ENCODE measurements at places on chromosomes 5 and 9.
A peak's percentile ranks its signal among the peaks of the same experiment; 100 is the strongest.

DNA sequence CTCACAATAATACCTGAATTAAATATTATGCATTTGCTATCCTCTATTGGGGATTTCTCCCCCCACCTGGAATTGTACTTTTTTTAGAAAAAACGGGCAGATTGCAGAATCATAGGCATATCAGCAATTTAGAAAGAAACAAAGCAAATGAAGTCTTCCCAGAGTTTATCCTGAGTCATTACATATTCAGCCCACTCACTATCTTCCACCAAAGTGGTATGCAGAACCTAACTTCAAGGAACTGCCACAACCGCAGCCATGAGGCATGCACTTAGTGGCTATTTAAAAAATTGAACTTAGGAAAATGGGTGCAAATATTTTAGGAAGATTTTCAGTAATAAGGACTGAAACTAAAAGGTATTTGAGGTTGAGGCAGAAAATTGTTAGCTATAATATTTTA is 48.6 kb downstream of the UBAP1 start:
- no peak for DNase-seq

DNA sequence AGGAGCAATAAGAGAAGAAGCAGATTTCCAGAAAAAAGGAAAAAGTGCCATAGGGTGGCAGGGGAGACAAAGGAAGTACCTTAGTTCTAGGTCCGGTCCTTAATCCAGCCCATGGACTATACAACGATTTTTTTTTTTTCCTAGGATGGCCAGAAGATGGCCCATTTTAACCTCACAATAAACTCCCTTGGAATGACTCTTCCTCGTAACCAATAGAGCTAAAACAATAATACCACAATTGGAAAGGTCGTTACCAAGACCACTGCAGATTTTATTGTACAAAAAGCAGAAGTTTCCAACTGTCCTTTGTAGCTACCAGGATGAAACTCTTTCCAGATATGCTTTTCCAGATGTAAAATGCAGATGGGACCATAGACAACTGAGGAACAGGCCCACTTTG is 34.4 kb upstream of the SSBP2 start:
- no peak for DNase-seq

DNA sequence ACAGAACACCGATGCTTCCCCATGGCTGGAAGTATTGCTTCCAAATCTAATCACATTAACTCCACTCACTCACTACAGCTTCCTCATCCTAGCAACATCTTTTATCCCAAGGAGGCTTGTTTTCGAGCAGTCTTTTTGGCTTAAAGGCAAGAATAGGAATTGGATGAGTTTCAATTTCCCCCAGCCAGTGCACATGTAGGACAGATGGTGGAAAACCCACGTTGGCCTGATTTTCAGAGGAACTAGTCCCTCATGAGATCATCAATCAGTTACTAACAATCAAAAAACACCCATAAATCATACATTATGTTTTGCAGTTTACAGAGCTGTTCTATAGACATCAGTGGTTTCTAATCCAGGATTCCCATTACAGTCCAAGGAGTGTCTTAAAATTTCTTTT is 48.5 kb upstream of the AGXT2 start:
- no peak for DNase-seq

DNA sequence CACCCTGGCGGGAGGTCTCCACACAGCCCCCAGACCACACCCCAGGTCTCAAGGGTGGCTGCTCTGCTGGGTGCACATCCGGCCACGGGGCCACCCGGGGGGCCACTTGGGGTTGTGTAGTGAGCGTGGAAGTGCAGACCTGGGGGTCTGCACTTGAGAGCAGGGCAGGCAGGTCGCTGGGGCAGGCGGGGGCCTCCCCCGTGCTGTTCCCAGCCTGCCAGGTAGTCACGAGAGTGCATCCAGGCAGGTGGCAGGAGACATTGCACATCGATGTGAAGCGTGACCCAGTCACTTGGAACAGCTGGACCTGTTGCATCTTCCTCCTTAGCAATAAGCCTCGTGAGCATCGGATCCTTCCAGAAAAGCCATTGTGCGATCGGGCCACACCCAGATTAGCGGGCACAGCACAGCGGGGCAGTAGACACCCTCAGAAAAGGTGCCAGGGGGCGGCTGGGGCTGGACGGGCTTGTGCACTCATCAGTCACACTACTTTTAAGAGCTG is 4.8 kb upstream of the ENTPD8 start:
- no peak for DNase-seq

DNA sequence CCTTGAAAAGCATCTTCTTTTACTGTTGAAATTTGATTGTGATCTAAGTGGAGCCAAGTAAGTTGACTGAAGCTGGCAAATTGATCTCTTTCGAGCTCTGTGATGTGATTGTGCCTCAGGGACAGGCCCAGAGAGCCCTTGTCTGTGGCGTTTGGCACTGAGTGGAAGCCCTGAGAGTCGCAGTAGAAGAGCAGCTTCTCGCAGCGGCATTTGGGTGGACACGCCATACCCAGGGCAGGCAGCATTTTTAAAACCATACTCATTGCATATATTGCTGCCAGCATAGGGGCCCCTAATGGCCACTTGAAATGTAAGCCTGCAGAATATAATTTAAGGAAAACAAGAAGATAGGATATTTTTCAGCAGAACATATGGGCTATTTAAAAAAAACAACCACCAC is 894 bp downstream of the LRRTM2 start:
- DNase-seq = no peak

GRCh38 chr9:16150501-16150900 is 597.7 kb downstream of the CCDC171 start:
- DNase-seq = no peak

- DNase-seq = no peak
Measured at GRCh38 chr9:135666534-135667462, 3.7 kb downstream of the LCN9 start.

DNA sequence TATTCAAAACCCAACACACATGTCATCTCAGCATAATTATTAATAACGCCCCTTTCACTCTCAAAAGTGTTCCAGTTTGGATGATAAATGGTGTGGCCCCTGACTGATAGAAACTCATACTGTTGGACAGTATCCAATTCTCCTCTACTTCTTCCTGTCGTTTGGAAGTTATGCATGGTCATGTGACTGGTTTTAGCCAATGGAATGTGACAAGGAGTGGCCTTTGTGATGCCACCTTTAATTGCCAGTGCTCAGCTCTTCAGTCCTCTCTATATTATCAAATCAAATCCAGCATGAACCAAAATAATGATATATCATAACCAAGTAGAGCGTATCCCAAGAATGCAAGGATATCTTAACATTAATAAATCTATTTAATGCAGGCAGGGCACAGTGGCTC is 117.8 kb upstream of the SPIN1 start:
- no peak for DNase-seq

- DNase-seq = peak; percentile 33
Measured at GRCh38 chr5:163347671-163348070, 89.7 kb upstream of the CCNG1 start.

GRCh38 chr9:131706608-131706970 is 33.3 kb downstream of the RAPGEF1 start:
- DNase-seq = no peak

GRCh38 chr5:39266442-39266841 is 47.1 kb upstream of the FYB1 start:
- DNase-seq = no peak

- no peak for DNase-seq
Measured at GRCh38 chr9:117723986-117724625, 19.9 kb downstream of the TLR4 start.

DNA sequence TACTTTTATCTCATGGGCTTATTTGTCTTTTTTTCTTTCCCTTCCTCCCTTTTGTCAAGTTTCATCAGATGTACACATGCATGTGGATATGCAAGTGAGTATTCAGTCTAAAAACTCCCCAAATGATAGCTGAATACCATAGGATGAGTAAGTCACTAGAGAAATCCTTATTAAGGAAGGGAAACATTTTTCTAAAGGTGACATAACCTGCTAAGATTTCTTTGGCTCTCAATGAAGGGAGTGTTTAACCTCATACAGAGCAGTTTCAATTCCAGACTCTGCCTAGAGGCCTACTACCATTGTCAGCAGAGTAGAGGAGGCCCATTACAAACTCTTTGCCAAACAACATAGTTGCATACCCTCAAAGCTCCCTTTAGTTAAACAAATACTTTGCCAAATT is 192.4 kb downstream of the ARHGEF28 start:
- DNase-seq = no peak

GRCh38 chr5:3593771-3594509 is 1.7 kb upstream of the IRX1 start:
- DNase-seq = no peak

- DNase-seq = no peak
Measured at GRCh38 chr5:34699155-34700077, 43.3 kb downstream of the RAI14 start.

GRCh38 chr5:72608297-72608696 is 101.1 kb upstream of the ZNF366 start:
- DNase-seq = no peak

DNA sequence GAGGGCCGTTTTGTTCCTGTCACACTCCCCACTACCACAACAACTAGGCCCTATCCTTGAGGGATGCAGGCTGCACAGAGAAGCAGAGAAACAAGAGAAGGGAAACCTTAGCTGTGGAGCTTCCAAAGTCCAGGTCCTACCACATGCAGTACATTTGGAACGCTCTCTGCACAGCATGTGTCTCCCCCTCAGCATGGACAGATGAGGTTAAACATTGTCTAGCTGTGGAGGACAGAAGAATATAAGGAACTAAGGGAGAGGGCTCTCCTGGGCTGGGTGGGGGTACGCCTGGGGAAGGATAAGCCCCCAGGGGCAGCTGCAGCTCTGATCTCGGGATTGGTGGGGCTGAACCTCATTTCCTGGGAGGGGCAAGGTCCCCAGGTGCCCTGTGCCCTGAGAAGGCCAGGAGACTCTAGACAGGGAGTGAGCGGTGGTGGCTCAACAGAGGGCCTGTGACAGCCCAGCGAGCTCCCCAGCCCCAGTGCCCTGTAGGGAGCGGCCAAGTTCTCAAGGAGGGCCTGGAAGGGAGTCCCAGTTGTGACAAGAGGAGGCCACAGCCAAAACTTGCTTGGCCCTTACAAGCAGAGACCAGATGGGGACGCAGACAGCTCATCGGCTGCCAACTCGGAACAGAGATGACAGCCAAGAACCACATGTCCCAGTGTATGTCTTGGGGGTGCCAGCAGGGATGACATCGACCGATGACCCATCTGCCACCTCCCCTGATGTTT is 30.1 kb downstream of the TSPAN17 start:
- DNase-seq = no peak

DNA sequence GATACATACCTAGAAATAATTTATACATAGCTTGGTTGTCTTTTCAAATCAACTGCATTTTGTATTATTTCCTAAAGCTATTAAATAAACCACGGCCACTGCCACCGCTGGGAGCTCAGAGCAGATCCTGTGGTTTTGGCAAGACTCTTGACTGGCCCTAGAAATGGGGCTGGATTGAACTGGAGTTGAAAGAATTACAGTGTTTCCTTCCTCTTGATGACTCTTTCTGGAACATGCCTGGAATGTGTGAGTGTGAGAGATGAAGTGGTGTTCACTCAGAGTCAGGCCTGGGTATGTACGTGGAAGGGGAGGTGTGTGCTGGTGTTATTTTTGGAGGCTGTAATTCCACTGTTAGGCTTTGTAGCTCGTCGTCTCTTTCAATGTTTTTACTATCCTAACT is 45.9 kb downstream of the TEK start:
- no peak for DNase-seq

GRCh38 chr9:130142056-130142455 is 30.1 kb upstream of the NCS1 start:
- no peak for DNase-seq

- DNase-seq = no peak
Measured at GRCh38 chr5:66139318-66139712, 4.8 kb upstream of the SREK1 start.

DNA sequence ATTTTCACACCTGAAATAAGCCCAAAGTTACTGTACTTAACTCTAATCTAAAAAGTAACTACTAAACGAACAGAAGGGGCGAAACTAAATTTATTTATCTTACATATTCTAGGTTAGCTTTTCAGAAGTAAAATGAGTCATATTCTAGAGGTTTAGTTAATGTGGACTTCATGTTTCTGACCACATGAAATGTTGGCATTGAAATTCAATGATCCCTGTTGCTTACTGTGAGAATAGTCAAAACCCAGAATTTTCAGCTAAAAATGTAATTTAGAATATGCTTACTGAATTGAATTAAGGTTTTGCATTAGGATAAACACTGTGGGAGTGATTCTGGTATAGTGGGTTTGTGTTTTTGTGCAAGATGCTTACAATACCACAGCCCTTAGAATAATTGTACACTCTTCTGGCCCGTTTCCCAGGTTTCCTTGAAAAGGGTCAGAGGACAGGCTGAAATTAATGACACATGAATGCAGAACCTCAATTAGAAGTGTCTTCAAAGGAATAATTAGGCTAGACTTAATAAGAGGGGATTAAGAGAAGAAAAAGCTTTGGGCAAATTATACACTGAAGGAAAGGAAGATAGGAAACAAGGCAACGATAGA is 1.4 kb upstream of the SNX18 start:
- DNase-seq = no peak

DNA sequence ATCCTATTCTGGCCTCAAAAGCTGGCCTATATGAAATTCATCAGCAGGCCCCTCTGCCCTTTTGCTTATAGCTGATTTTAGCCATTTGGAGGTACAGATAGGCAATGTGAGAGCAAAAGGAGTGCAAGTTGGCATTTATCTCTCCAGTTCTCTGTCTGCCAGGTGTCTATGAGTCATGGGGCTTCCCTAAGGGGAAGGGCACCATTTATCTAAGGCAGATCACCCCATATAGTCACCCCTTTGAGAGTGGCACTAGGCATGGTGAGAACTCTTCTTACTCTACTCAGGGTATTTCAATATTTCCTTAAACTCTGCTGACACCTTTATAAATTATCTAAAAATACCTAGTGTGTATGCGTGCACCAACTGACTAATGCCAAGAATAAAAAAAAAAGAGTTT is 314.7 kb upstream of the CDH6 start:
- DNase-seq = no peak

DNA sequence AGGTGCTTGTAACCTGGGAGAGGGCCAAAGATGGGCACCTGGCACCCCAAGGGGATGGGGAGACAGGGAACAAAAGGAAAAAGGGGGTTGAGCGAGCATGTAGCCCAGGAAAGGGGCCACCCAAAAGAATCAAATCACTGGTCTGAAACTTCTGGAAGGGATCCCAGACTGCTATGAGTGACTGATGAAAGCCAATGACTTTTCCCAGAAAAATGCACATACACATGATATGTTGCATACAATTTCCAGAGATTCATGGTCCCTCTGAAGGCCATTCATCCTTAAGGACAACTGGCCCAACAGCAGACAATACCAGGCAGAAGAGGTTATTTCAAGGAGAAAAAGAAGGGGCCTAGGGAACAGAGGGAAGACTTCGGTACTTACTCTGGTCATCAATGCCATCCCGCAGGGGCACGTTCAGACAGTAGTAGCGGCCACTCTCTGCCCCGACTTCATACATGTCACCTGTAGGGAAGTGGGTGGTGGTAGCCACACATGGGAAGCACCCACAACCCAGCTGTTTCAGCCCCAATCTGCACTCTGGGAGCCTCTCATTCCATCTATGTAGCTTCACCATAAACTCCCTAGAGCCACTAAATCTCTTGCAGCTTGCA is 8.4 kb downstream of the HDAC3 start:
- no peak for DNase-seq
